ENCODE measurements at places on chromosomes 12 and 14.

GRCh38 chr14:54676812-54677708, 110.1 kb downstream of the SAMD4A start:
- peak; percentile 78 for DNase-seq

DNA sequence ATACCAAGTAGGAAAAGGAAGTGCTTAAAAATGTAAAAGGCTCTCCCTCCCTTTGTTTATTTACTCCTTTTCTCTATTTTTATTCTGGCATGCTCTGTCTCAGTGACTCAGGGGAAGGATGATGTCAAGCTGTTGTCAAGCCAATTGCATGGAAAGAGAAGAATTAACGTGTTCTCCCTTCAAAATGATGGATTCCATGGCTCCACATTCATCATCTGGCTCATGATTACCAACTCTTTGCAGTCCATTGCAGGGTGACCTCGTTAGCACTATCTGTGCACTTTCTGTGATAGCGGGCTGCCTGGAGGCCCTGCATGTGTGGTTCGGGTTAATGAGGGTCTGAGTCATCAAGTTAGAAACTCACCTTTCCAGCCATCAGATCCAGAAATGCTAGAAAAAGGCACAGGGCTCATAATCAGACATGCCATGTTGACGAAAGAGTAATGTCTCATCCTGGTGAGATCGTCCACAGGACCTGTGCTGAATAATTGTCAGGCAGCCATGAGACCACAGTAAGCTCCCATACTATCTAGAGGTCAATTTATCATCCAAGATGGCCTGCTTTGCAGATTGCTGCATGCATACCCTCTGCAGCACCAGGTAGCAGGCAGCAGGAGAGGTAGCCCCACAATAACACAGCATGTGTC, 79.2 kb upstream of the BTG1 start:
- no peak for DNase-seq

GRCh38 chr14:32211068-32211404, 8.0 kb upstream of the RNU6-8 start:
- no peak for DNase-seq

GRCh38 chr12:106181401-106182114, 42.8 kb upstream of the NUAK1 start:
- DNase-seq, result no peak

GRCh38 chr12:5944688-5945070, 380 bp downstream of the ANO2 start:
- peak; percentile 19 for DNase-seq

DNA sequence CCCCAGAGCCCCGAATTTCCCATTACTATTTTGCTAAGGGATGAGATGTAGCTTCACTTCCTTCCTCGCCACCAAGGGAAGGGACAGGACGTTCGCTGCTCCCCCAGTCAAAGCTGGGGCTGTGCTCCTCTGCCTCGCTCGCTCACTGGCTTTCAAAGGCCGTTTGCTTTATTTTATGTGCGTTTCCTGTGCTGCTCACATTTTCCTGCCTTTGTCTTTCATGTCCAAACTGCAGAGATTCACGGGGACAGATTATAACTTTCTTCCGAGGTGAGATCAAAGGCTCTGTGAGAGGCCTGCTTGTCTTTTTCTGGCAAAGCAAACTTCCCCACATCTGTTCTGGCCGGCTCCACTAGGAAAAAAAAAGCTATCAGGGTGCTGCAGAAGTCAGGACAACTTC, 76.0 kb upstream of the FZD10 start:
- DNase-seq, result no peak

DNA sequence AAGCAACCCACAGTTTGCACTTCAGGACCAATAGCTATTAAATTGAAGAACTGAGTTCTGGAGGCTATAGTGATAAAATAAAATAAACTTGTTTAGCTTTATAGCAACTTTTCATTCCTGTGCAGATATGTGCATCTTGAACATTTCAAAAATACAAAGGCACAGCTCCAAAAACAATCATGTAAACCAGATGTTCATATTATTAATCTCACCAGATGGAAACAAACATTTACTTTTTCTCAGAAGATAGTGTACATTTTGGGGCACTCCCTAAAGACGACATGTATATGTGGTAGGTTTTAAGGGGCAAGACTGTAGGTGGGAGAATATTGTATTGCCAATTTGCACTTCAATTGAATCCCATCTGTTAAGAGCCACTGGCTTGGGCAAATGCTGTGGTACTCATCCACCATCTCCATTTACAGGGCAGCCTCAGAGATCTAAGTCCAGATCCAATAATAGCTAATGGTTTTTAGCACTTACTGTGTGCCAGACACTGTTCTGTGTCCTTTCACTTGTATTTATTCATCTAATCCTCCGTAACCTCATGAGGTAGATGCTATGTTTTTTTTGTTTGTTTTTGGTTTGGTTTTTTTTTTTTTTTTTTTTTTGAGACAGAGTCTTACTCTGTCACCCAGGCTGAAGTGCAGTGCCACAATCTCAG, 49.1 kb downstream of the PTGER2 start:
- DNase-seq, result no peak

GRCh38 chr12:113318900-113319628, 15.8 kb downstream of the SLC8B1 start:
- peak; percentile 13 for DNase-seq

DNA sequence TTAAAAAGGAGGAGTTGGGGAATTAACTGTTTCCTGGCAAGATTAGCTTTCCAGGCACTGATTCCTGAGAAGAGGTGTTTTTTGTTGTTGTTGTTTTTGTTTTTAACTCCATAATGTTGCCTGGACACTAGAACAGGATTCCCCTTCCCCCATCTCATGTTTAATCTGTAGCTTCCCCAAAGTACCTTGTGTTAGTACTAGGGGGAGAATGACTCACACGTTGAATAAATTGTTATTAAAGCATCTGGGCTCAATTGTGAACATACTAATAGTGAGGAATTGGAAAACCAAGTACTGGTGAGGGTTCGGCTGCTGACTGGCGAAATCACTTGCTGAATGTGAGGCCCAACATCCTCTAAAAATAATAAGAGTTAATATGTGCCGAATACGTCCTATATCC, 1.3 kb upstream of the GNG2 start:
- DNase-seq, result no peak

DNA sequence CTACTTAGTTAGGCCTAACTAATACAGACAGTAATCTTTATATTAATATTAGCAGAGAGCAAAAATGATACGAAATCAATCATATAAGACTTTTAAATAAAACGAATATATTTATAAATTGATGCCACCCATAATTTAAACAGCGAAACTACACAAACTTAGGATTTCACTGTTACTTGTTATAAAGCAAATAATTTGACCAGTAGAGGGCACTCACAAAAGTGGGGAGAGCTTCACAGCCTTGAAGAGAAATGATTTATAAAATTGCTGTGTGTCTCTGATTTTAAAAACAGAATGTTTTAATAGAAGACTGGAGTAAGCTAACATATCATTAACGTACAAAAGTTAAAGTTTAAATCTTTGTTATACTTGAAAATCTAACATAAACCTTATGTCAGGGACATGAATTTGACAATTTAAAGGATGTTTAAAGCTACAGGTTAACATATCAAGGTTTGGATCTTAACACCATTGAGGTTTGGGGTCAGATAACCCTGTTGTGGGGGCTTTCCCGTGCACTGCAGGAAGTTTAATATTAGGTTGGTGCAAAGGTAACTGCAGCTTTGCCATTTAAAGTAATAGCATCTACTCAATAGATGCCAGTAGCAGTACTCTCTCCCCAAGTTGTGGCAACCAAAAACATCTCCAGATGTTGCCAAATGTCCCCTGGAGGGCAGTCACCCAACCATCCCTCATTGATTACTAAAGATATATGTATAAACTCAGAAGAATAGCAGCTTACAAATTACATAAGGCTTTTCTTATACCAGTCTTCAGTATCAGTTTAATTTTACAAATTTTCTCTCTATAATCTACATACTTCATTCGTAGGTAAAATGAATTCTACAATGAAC, 9.3 kb downstream of the KRAS start:
- DNase-seq, result peak; percentile 51

- no peak for DNase-seq
Observed at GRCh38 chr12:4197922-4198763, 75.4 kb upstream of the CCND2 start.

DNA sequence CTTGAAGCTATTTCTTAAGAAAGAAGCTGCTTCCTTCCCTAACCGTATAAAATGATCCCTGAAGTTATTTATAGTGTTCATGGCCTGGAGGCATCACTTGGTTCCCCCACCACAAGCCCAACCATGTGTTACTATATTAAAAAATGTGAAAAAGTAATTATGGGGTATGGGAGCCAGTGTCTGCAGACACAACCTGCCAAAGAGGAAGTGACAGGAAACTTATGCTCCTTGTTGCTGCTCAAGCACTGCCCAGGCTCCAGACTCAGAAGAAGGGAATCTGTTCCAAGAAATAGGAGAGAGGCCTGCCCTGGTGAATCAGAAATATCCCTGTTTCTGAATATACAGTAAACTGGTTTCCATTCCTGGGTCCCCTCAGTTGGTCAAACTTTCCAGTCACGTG, 217.2 kb upstream of the BMP4 start:
- DNase-seq, result no peak

- no peak for DNase-seq
Observed at GRCh38 chr12:58548801-58549200, 371.5 kb downstream of the LRIG3 start.

DNA sequence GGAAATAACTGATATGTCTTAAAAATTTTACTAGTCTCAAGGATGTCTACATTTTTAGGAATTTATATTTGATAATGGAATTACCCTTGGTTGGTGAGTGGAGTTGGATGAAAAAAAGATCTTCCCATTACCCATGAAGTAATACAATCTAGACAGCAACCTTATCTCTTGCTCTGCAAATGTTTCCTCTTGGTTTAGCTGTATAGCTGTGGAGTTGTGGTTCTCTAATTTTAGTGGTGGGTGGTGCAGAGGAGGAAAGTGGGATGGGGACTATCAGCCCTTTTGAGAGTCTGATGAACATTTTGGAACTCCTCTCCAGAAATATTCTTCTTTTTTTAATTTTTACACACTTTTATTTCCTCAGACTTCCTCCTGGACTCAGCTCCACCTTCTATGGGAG, 17.1 kb downstream of the SPX start:
- DNase-seq, result no peak

- peak; percentile 58 for DNase-seq
Observed at GRCh38 chr12:4909410-4909733, 333 bp upstream of the KCNA1 start.

DNA sequence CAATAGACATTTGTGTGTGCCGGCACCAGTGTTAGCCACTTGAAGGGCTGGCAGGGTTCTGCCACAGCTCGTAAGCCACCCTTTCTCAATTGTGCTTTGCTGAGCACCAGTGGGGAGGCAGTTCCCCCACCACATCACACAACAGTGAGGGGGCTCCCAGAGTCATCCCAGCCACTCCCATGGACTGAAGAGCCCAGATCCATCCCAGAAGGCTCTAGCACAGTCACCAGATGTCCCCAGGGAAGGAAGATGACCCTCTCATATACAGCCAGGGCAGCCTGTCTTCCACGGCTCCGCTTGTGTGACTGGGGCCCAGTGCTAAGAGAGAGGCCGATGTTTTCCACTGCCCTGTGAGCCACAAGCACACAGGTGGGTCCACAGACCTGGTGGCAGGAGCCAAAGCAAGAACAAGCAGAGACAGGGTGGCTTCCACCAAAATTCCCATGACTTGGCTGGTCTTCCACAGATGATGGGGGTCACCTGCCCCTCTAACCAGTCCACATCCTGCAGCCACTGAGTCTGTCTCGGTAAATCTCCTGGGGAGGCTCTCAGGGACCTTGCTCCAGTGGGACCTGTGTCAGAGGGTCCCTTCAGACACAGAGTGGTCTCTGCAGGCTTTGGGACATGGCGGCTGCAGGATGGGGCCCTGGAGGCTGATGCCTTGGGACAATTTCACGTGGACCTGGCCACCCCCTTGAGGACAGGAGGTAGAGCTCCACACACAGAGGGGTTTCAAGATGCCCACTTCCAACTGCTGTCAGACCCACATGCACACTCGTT, 71.9 kb upstream of the DDX11 start:
- DNase-seq, result no peak

DNA sequence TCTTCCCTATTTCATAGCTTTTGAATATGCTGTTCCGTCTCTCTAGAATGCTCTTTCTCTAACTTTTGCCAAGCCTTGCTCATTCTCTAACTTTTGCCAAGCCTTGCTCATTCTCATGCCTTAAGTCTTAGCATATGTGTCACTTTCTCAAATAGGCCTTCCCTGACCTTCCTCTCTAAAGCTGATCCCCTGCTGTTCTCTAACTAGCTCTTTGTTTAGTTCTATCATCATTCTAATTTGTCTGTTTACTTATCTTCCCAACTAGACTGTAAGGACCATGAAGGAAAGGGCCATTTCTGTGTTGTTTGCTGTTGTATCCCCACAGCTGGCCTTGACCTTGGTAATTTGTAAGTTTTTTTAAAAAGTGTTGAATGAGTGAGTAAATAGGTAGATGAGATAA, 71.1 kb downstream of the ZNF641 start:
- DNase-seq, result peak; percentile 7

DNA sequence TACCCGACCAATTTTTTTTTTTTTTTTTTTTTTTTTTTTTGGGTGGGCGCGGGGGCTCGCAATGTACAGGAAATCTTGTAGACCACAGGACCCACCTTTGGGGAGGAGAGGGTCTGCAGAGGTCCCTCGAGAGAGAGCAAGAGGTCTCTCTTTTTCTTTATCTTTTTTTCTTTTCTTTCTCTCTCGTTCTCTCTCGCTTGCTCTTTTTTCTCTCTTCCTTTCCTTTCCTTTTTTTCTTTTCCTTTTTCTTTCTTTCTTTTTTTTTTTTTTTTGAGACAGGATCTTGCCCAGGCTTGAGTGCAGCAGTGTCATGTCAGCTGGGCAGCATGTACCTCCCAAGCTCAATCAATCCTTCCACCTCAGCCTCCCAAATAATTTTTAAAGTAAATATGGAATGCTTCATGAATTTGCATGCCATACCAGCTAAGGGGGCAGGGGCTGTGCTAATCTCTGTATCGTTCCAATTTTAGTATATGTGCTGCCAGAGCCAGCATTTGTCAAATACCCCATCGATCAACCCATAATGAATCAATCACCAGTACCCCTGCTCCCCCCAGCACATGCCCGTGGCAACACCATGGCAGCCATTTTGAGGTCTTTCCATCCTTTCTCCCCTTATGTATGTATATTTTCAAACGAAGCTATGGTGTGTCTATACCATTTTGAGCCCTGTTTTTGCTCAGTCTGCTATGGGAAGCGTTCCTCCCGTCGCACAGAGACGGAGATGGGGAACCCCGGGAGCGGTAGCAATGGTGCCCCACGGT, 9.3 kb downstream of the PAPLN start:
- DNase-seq, result no peak

DNA sequence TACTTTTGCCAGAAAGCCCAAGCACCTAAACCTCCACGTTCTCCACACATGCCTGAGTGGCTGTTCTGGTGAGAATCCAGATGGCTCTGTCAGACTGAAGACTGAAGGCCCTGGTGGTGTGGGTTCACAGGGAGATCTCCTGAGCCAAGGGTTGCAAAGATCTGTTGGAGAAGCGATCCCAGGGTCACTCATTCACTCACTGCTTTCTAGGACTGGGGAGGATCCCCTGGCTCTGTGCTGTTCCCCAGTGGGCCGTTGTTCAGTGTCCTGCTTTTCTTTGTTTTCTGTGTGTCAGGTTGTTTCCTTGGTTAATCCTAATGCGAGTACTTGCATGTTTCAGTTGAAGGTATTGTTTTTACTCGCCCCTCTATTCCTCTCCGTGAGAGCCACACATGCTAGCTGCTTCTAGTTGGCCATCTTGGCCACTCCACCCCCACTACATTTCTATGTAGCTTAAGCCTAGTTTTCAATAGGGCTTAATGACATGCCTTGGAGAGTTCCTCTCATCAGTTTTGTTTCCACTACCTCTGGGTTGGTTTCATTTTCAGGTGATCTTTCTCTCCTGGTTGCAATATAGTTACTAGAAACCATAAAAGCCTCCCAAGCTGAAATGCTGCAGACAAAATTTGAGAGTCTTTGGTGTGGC, 144.5 kb upstream of the SLC38A2 start:
- no peak for DNase-seq

GRCh38 chr12:107134558-107134957, 41.2 kb upstream of the CRY1 start:
- DNase-seq, result peak; percentile 40

Data from neural progenitor cell (in vitro differentiated cells).